Stimulated activated CD4-positive, alpha-beta T cell treated with anti-CD3 and anti-CD28 coated beads, Interleukin-4, amount 100 ng/mL, for 4 hours (primary cell): ENCODE measurements at places on chromosomes 7 and 10.

DNA sequence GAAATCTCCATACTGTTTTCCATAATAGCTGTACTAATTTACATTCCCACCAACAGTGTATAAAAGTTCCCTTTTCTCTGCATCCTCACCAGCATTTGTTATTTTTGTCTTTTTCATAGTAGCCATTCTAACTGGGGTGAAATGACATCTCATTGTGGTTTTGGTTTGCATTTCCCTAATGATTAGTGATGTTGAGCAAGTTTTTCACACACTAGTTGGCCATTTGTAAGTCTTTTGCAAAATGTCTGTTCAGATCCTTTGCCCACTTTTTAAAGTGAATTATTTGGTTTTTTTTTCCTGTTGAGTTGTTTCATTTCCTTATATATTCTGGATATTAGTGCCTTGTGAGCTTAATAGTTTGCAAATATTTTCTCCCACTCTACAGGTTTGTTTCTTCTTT is 101.0 kb upstream of the NFE2L3 start:
- no peak for DNase-seq

DNA sequence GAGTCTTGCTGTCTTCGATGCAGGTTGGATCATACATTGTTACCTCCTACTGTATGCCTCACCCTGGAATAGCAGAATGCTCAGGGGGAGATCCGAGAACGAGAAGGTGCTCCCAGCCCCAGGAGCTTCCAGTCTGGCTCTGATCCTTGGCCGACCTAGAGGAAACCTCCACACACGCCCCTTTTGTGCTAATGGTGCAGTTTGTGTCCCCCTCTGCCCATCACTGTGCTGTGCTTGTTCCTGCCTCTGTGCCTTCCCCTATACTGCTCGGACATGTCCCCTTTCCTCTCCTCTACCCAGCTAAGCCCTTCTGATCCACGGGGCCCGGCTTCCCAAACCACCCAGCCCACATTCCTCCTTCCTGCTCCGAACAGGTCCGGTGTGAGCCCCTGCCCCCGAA is 32.5 kb downstream of the ZNF775 start:
- DNase-seq: no peak

GRCh38 chr10:46528675-46529615 is 27.5 kb downstream of the GPRIN2 start:
- DNase-seq: no peak

- no peak for DNase-seq
Measured at GRCh38 chr10:110972231-110973134, 53.1 kb downstream of the SHOC2 start.

DNA sequence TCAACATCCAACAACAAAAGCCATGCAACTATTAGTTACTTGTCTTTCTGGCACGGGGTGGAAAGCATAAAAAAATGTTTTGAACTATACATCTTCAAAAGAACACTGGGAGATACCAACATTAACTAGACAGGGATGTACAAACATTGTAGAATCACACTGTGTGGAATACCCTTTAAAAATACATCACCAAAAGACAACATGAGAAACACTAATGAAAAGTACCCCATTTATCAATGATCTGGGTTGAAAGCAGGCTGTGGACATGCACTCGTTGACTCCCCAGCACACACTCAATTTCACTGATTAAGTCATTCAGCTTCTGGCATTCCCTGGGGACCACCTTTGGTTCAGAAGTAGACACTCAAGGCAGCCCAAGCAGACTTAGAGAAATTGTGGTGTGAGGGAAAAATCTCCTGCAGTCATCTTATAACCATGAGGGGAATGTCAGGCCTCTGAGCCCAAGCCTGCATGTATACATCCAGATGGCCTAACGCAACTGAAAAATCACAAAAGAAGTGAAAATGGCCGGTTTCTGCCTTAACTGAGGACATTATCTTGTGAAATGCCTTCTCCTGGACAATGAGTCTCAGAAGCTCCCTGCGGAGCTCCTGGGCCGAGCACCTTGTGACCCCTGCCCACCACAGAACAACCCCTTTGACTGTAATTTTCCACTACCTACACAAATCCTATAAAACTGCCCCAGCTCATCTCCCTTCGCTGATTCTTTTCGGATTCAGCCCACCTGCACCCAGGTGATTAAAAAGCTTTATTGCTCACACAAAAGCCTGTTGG is 53.0 kb downstream of the CACUL1 start:
- no peak for DNase-seq

DNA sequence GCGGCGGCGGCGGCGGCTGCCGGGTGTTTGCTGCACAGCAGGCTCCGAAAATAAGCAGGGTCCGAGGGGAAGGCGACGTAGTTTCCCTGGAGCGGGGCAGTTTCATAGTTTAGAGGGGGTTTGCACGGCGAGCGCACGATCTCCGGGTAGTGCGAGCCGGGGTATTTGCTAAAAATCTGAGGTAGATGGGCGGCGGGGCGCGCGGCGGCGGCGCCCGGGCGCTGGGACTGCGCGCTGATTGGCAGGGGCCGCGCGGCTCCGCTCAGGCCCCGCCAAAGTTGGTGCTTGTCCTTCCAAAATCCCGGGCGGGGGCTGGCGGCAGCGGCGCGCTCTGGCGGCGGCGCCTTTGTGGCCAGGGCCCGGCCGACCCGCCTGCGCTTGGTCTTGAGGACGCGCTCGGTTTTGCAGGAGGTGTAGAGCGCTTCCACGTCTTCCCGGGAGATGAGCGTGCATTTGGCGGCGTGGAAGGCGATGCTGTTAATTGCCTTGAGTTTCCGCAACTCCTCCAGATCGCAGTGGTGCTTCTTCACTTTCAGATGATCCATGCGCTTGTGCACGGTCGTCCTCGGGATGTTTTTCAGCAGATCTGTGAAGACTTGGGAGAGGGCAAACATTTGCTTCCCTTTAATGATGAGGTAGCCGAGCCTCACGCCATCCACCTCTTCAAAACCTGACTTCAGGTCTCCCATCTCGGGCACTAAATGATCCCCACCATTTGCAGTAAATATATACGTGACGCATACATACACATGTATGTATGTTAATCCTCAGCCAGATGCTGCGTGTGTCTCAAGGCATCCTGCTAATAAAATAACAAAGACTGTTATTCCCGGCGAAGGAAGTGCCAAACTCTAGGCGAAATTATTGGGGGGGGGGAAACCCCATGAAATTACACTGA is 8.1 kb downstream of the SKIDA1 start:
- no peak for DNase-seq

DNA sequence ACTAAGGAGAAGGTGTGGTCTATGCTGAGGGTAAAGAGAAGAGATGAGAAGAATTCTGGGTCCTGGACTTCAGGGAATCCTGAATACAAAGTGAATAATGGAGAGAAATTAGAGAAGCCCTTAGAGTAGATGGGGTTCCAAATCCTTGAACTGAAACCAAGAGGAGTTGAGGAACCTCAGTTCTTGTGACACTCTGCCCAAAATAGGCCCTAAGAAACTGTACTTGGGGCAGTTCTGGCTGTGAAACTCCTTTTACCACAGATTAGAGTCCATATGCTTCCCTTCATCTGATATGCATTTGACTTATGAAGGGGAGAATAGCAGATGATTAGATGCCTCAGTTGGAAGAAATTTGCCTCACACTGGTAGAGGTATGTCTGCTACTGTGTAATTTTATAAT is 19.0 kb downstream of the TES start:
- no peak for DNase-seq

GRCh38 chr7:26858735-26859134 is 5.7 kb downstream of the SKAP2 start:
- DNase-seq: no peak

GRCh38 chr7:1725766-1726630 is 55.9 kb downstream of the ELFN1 start:
- DNase-seq: no peak

DNA sequence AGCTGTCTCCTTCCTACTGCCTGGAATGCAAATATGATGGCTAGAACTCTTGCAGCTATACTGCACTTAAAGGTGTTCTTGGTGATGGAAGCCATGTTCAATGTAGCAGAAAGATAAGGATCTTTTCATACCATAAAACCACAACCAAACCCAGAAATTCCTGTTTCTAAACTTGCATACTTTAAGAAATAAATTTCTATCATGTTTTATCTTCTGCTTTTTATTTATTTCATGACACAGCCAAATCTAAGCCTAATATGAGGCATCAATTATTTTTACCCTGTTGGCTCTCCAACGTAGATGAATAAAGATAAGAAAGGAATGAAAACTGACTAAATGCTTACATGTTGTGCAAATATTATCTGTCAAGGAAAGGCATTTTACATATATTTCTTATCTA is 224.1 kb downstream of the DOCK4 start:
- no peak for DNase-seq

GRCh38 chr10:117503244-117504205 is 39.0 kb upstream of the EMX2 start:
- no peak for DNase-seq

DNA sequence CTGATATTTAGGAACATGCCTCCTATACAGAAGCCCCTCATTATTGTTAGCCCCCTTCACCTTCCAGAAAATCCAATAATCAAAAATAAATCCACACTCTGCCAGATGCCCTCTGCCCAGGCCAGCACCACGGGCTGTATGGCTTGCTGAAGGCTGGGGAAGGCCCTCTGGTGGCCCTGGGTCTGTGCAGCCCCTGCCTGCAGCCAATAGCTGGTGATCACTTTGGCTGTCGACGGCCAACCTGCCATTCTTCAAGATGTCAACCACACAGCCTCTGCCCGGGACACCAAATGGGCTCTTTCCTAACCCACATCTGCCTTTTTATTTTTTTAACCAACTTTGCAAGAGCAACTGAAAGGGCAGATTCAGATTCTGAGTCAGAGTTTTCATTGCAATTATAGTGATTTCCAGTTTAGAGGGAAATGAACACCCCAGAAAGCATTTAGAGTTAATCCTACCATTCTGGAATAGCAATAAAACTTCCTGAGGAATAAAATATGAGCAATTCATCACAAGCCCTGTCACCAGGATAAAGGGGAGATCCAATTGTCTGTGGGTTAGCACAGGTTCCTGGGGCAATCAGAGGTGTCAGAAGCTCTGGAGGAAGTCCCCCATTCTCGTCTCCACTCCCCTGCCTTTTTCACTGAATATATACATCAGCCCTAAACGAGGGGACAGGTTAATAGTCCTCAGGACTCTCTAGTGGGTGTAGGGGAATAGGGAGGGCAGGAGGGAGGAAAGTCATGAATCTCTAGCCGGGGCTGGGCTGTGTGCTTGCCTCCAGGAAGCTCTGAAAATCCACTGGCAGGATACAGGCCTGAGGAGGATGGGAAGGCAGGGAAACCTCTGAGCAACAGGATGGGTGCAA is 211.3 kb downstream of the GRID1 start:
- DNase-seq: no peak

- DNase-seq: no peak
Measured at GRCh38 chr10:59910867-59911266, 4.5 kb upstream of the CCDC6 start.

DNA sequence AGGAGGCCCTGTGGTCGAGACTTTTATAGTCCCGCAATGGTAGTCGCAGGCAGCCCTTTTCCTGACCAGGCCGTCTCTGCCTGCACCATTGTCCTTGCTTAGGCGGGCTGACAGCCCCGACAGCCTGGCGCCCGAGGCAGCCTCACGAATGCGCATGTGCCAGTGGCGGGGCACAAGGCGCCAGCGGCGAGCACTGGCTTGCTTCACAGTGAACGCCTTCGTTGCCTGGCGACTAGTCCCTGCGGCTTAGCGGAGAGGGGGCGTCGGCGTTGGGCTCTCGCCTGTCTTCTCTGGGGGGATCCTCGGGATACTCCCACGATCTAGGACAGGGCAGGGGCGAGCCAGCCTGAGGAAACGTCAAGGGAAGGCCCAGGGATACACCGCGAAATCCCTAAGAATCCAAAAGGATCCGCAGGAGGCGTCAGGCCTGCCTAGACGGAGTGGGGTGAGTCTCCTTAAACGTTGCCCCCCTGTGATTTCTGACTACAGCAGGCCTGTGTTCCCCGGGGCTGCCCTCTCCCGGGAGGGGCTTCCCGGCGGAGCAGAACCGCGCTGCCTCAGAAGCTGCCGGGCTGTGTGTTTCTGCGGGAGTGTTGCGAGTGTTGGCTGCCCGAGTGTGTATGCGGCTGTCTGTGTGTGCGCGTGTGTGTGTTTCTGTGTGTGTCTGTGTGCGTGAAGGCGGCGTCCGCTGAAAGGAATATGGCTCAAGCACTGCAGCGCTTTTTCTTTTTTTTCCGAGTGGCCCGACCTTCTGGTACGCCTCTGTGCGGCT is 20.5 kb upstream of the ZNF273 start:
- DNase-seq: peak; percentile 38

DNA sequence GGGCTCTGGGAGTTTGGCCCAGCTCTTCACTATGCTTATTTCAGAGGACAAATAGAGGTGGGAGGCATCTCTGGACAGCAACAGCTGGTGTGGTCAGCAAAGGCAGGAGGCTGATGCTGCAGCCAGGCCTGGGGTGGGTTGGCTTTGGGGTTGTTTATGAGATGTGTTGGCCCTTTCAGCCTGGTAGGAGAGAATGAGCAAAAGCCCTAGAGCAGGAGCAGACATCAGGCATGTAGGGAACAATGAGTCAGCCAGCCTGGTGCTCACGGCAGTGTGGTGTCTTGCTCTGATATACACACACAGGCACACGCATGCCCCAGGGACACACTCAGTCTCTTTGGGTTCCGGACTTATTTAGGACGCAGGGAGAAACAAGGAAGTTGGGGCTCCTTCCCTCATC is 157.1 kb downstream of the PRKCQ start:
- DNase-seq: peak; percentile 65

- no peak for DNase-seq
Measured at GRCh38 chr10:63477927-63478326, 12.2 kb upstream of the JMJD1C start.
